CD4-positive, alpha-beta memory T cell (primary cell): ENCODE measurements at places on chromosomes 6 and 20. TPM values are rescaled to one million over a fixed set of nuclear protein-coding genes. Genes with fewer than 3 reads are reported as not detected.

GRCh38 chr6:154402081-154402780 is 45.6 kb upstream of the IPCEF1 start:
- H3K36me3 ChIP-seq = no peaks in the 10 kb centered on the region
- no peak for DNase-seq
- no peak overlapping the region for H3K27ac ChIP-seq

The PGC gene
- not detected for total RNA-seq

- peaks cover 4% of the 10 kb centered on the region for H3K4me1 ChIP-seq
- H3K36me3 ChIP-seq = no peaks in the 10 kb centered on the region
- no peak overlapping the region for H3K27ac ChIP-seq
- DNase-seq = no peak
- H3K4me3 ChIP-seq = no peak overlapping the region
- no peaks in the 10 kb centered on the region for H3K27me3 ChIP-seq
Measured at GRCh38 chr6:108952776-108953486, 104.7 kb downstream of the ARMC2 start.

The CAGE1 gene
- 0.33 TPM for total RNA-seq

The GABRR1 gene
- not detected for total RNA-seq

DNA sequence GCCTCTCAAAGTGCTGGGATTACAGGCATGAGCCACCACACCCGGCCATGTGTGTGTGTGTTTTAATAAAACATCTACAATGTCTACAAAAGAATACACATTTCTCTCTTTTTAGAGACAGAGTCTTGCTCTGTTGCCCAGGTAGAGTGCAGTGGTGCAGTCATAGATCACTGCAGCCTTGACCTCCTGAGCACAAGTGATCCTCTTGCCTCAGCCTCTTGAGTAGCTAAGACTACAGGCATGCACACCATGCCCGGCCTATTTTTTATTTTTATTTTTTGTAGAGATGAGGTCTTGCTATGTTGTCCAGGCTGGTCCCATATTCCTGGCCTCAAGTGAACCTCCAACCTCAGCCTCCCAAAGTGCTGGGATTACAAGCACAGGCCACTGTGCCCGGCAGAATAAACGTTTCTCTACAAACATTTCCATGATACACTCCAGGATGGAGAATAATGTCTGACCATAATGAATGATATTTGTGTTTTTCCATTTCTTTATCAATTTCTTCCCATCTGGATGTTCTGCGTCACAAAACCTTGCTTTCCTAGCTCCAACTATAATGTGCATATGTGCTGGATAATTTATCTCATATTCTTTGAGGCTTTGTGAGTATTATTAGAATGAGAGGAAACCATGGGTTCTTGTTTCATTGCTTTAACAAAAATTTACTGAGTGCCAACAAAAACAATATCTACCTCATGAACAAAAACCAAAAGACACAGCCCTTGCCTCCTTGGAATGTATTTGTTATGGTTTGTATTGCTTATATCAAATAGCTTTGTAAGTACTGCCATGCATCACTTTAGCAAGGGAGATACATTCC is 28.6 kb upstream of the CCN2 start:
- H3K4me1 ChIP-seq = no peaks in the 10 kb centered on the region
- DNase-seq = no peak
- no peak overlapping the region for H3K4me3 ChIP-seq

DNA sequence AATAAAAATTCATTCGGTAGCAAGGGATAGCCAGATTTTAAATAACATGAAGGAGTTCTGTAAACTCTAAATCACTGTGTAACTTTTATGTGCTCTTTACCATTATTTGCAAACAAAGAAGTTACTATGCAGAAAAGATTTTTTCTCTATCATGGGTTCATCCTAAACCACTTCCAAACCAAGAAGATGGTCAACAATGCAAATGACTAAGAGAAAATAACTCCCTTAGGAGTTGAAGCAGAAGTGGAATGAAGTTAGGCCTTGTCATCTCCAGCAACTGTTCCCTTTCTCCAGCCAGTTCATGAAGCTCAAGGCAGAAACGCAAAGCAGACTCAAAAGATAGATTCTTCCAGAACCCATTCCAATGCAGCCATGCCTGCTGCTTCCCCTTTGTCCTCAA is 66.0 kb downstream of the MBOAT1 start:
- H3K27ac ChIP-seq = no peak overlapping the region
- DNase-seq = no peak
- H3K4me1 ChIP-seq = no peaks in the 10 kb centered on the region
- H3K36me3 ChIP-seq = peaks cover 4% of the 10 kb centered on the region
